ENCODE measurements at places on chromosomes 7 and 10. TPM values are rescaled to one million over a fixed set of nuclear protein-coding genes. Genes with fewer than 3 reads are reported as not detected.

The H2BK1 gene
- total RNA-seq, result not detected

The AVPI1 gene
- total RNA-seq, result 40.7 TPM

- H3K4me3 ChIP-seq, result peak within 1 kb of the TSS; percentile 76
- peak; percentile 3 for DNase-seq
- H3K4me1 ChIP-seq, result peaks cover 11% of the 10 kb centered on the region
- no peaks in the 10 kb centered on the region for H3K36me3 ChIP-seq
- H3K27ac ChIP-seq, result no peak within 1 kb of the TSS
Measured at GRCh38 chr10:93073539-93074146, at the start of gene CYP26A1. Gene CYP26A1 (plus strand): TSS chr10:93073893. CDS start chr10:93073935, 42 bp downstream.

DNA sequence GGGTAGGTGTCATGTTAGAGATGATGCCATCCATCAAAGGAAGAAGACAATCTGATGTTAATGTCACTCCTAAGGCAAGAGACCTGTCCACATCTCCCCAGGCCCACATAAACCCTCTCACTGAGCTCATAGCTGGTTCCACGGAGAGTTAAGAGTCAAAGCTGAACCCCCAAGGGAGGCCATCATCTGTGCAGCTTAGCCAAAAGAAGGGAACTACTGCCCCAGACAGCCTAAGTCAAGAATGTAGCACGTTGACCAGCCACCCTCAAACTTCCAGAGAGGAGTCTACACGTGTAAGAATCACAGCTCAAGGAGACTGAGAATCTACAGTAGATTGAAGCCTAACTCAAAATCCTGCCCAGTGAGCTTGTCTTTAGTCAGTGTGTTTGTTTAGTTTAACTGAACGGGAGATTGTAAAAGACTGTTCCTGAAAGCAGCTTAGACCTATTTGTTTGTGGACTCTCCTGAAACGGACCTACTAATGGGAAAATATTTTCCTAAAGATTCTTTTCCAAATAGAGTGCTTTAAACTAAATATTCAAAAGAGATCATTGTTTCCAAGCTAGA lies 192.7 kb upstream of the NFE2L3 start:
- no peaks in the 10 kb centered on the region for H3K36me3 ChIP-seq
- no peaks in the 10 kb centered on the region for H3K4me1 ChIP-seq
- no peak for DNase-seq
- H3K27me3 ChIP-seq, result peaks cover 81% of the 10 kb centered on the region
- no peak overlapping the region for H3K4me3 ChIP-seq

- H3K27me3 ChIP-seq, result no peaks in the 10 kb centered on the region
- H3K4me3 ChIP-seq, result no peak overlapping the region
- no peak for DNase-seq
- H3K27ac ChIP-seq, result no peak overlapping the region
- no peaks in the 10 kb centered on the region for H3K36me3 ChIP-seq
Measured at GRCh38 chr10:129800796-129801340, 163.2 kb downstream of the EBF3 start.

GRCh38 chr10:24908793-24909423 lies 43.5 kb downstream of the PRTFDC1 start:
- H3K4me1 ChIP-seq, result peaks cover 32% of the 10 kb centered on the region
- no peak overlapping the region for H3K4me3 ChIP-seq
- H3K36me3 ChIP-seq, result no peaks in the 10 kb centered on the region
- peak overlapping the region; percentile 62 for H3K27ac ChIP-seq
- peak; percentile 77 for DNase-seq

DNA sequence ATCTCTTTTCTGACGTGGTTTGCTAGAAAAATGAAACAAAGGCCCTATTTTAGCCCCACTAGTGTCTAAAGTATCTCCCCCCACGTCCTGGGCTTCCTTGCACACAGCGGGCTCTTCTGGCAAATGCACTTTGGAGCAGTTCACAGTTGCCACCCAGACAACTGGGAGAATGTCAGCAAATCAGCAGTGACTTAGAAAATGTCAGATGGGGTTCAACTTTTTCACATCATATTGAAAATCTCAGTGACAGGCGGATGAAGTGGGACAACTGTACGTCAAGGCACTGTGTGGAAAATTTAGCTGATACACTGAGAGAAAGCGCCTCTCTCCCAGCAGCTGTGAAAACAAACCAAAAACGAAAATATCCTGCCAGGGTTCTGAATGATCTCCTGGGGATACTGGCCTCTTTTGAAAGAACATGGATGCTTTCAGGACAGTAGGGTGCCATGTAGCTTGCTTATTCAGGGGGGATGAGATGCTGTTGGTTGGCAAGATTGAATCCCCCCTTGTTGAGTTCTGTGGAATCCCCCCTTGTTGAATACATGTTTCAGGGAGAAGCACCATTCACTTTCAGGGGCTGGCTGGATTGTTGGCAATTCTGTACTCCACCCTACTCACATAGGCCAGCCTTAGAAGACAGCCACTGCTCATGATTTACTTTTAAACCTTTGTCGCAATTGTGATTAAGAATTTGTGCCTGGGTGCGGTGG lies 372.8 kb upstream of the CELF2 start:
- no peaks in the 10 kb centered on the region for H3K36me3 ChIP-seq
- no peak overlapping the region for H3K27ac ChIP-seq
- no peaks in the 10 kb centered on the region for H3K27me3 ChIP-seq
- no peak for DNase-seq
- no peaks in the 10 kb centered on the region for H3K4me1 ChIP-seq

- no peaks in the 10 kb centered on the region for H3K27me3 ChIP-seq
- no peaks in the 10 kb centered on the region for H3K36me3 ChIP-seq
- DNase-seq, result peak; percentile 62
- H3K27ac ChIP-seq, result peak overlapping the region; percentile 62
- H3K4me1 ChIP-seq, result peaks cover 11% of the 10 kb centered on the region
Measured at GRCh38 chr7:26508917-26509316, 217.3 kb downstream of the SNX10 start.

DNA sequence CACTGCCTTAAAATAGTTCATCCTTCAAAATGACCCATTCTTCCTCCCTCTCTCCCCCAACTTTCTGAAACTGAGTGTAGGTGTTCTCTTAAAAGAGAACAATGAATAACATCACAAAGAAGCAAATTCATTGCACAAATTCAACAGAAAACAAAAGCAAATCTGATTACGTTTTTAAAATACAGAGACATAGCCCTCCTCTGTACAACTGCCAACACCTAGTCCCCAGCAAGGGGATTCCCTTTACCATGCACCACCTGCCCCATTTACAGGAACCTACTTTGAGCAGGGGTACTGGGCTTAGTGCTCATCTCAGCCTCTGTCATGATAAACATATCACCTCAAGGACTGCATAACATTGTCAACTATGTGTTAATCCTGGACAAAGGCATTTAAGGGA lies 302.8 kb upstream of the AOAH start:
- H3K4me3 ChIP-seq, result no peak overlapping the region
- DNase-seq, result no peak
- H3K27me3 ChIP-seq, result 0 out of 2 replicates have a peak, but pooled peaks cover 20% of the 10 kb centered on the region
- H3K27ac ChIP-seq, result no peak overlapping the region

All from PC-3 (cell line).